Adrenal gland (tissue), 19 donors: ENCODE measurements at places on chromosomes 13 and 19.

- no peak for DNase-seq
Measured at GRCh38 chr13:110468986-110469495, 92.5 kb downstream of the RAB20 start.

- DNase-seq = no peak
Measured at GRCh38 chr19:34228762-34229161, 25.6 kb upstream of the GARRE1 start.

- no peak for DNase-seq
Measured at GRCh38 chr13:72204291-72204690, 337.3 kb upstream of the DACH1 start.

DNA sequence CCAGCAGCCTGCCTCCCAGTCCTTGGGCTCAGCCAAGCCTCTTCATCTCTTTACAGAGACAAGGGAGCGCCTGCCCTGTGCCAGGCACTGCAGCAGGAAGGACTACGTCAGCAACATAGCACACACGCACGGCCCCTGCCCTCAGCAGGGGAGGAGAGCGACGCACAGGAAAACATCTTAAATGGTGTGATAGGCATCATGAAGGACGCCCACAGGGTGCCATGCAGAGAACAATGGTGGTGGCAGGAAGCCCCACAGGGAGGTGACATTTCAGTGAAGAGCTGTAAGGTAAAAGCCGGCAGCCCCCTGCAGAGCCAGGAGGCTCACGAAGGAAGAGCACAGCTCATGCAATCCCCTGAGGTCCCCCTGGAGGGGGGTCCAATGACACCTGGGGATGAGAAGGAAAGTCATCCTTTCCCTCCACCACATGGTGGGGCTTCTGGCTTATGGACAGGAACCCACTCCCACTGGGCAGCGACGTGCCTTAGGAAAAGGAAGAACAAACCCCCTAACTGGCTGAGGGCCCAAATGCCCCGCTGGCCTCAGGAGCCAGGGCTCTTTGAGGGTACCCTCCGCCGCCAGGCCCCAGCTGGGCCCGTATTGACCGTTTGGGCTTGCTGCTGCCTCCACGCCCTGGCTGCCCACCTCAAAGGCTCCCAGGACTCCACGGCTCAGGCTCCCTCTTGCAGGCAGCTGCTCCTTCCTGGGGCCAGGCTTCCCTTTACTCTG is 37.3 kb upstream of the C13orf42 start:
- DNase-seq = no peak

GRCh38 chr13:103961784-103962183 is 895.6 kb upstream of the SLC10A2 start:
- DNase-seq = no peak
